ENCODE measurements at places on chromosomes 5 and 9.

DNA sequence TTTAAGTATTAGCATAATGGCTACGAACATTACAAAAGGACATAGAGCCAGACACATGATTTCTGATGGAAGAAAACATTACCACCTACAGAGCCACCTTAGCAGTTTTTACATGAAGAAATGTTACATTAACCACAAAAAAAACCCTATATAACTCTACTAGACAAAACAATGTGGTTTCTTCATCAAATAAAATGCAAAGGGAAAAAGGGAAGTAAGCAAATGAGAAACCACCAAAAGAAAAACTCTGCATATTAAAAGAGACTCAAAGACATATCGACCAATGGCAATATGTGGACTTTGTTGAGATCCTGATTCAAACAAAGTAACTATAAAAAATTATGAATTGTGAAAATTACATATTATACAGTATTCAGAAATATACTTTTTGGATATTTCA is 132.7 kb downstream of the TSSK1B start:
- no peak for DNase-seq

GRCh38 chr5:58135571-58136335 is 324.1 kb downstream of the PLK2 start:
- DNase-seq = no peak

DNA sequence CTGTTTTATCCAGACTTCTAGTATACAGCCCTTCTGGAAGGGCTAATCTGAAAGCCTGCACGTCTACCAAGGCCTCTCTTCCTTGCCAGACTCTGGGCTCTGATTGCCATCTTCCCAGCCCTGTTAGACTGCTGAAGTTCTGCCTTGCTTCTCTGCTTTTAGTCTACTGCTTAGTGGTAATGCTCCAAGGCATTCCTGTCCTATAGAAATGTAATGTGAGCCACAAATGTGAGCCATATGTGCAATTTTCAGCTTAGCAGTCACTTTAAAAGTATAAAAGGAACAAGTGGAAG is 32.1 kb downstream of the WNK2 start:
- no peak for DNase-seq

DNA sequence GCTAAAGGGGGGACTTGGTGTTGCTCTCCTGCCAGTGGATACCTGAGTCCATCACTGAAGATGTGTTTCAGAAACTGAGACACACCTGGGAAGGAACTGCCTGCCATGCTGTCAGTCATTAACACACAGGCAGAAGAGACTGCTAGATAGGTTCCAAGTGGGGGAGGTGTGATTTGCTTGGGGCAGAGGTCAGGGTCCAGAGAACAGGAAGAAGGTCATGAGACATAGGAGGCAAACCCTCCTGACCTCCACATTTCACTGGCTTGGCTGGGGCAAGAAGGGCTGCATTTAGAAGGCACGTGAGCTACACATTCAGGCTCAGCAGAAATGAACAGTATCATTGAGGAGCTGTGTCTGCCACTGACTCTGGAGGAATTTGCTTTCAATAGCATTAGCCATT is 215.8 kb downstream of the HSPA4 start:
- no peak for DNase-seq

- no peak for DNase-seq
These were observed 101.6 kb upstream of the SSBP2 start for GRCh38 chr5:81852291-81853029.

- DNase-seq = peak; percentile 91
These were observed 38.2 kb downstream of the SLC9A3 start for GRCh38 chr5:485946-486491.

GRCh38 chr5:53100606-53101005 is 9.0 kb downstream of the MOCS2 start:
- no peak for DNase-seq

GRCh38 chr9:91258451-91258850 is 103.3 kb downstream of the AUH start:
- DNase-seq = no peak

DNA sequence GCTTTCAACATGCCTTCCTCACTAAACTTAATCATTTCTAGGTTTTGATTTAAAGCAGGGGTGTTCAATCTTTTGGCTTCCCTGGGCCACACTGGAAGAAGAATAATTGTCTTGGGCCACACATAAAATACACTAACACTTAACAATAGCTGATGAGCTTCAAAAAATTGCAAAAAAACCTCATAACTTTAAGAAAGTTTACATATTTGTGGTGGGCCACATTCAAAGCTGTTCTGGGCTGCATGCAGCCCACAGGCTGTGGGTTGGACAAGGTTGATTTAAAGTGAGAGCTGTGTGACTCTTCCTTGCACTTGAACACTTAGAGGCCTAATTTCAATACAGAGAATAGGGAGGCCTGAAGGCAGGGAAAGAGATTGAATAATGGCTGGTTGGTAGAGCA is 598.3 kb downstream of the EFNA5 start:
- DNase-seq = no peak

GRCh38 chr5:37869216-37869615 is 29.4 kb upstream of the GDNF start:
- DNase-seq = no peak

DNA sequence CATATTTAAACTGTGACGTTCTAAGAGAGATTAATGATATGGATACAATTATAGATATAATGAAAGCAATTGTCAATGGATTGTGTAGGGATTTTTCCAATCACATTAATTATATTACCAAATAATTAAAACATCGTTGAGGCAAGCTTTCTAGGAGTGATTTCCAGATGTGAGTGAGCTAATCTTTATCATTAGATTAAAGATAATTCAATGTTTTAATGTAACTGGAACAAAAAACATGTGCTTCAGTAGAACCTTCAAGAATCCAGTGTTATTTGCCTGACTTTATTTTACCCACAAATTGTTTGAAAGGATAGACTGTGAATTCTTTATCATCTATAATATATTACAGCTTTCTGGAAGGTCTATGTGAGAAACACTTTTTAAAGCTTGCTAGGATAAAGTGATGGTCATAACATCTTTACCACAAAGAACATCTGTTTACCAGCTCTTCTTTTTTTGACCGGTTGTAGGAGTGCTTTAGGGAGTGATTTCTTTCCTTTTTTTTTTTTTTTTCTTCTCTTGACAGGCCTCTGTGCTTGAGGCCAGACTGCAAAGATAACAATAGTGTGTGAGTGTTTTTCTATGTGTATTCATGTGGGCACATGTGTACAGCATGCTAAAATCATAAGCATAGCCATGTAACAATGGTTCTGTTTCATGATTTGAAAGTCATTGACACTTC is 35.0 kb downstream of the SNCAIP start:
- DNase-seq = no peak

All from CMK (cell line).